ENCODE measurements at places on chromosomes 13 and 19.

GRCh38 chr19:48895226-48895625 is 3.3 kb downstream of the TULP2 start:
- DNase-seq = no peak

DNA sequence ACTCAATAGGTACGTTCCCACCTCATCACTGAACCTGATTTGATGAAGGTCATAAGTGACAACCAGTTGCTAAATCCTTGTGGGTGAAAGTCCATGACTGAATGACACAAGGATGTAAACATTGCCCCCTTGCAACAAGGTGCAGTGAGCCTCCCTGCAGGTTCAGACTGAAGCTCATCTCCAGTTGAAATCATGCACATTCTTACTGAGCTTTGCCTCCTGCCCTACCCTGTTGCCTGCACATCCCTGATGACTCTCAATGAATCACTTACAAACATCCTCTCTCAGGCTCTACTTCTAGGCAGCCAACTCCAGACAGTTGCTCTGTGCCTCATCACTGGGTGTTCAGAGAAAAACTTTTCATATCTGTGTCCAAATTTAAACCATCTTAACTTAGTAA is 42.5 kb upstream of the ARGLU1 start:
- DNase-seq = no peak

- DNase-seq = no peak
These were observed 70.0 kb downstream of the SPATA13 start for GRCh38 chr13:24230428-24231072.

- no peak for DNase-seq
These were observed 128.3 kb downstream of the GGACT start for GRCh38 chr13:100460266-100460665.

GRCh38 chr13:94947965-94948371 is 235.6 kb upstream of the SOX21 start:
- no peak for DNase-seq

- no peak for DNase-seq
These were observed 84.6 kb downstream of the FRY start for GRCh38 chr13:32116210-32116609.
